ENCODE measurements at places on chromosomes 7 and 10.
A peak's percentile ranks its signal among the peaks of the same experiment; 100 is the strongest.

- DNase-seq: no peak
These were observed 90.4 kb downstream of the PDE1C start for GRCh38 chr7:31979690-31980330.

DNA sequence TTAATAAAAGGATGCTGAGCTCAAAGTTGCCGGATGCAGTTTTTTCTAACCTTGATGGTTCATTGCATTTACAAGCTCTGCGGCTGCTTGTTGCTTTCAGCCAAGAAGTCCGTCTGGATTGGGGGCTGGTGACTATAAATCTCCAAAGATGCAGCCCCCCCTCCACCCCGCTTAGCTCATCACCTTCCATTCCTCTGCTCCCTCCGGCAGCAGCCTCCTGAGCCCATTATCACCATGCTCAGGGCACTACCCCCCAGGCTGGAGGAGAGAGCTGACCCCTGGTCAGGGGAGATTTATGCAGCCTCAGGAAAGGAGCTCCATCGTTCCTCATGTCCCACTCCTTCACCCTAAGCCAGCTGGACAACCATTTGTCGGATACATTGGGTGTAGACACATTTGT is 55.3 kb upstream of the ZRANB1 start:
- DNase-seq: no peak

- peak; percentile 92 for DNase-seq
These were observed 44.5 kb downstream of the ICA1 start for GRCh38 chr7:8217200-8218068.

DNA sequence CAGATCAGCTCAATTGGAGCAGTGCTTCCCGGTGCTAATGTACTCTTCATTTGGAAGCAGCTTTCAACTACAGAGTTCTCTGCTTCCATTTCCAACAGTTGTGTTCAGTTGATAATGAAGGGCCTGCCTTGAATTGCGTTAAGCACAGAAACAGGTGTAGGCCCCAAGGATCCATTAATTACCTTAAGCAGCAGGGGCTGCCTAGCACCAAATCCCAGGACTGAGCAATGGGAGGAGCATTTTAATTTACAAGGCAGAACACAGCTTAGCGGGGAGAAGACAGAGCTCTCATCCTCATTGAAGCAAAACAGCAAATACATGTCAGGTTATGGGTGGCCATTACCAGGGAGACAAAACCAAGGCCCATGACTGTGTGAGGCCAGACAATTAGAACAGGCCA is 349.6 kb downstream of the TFEC start:
- no peak for DNase-seq

DNA sequence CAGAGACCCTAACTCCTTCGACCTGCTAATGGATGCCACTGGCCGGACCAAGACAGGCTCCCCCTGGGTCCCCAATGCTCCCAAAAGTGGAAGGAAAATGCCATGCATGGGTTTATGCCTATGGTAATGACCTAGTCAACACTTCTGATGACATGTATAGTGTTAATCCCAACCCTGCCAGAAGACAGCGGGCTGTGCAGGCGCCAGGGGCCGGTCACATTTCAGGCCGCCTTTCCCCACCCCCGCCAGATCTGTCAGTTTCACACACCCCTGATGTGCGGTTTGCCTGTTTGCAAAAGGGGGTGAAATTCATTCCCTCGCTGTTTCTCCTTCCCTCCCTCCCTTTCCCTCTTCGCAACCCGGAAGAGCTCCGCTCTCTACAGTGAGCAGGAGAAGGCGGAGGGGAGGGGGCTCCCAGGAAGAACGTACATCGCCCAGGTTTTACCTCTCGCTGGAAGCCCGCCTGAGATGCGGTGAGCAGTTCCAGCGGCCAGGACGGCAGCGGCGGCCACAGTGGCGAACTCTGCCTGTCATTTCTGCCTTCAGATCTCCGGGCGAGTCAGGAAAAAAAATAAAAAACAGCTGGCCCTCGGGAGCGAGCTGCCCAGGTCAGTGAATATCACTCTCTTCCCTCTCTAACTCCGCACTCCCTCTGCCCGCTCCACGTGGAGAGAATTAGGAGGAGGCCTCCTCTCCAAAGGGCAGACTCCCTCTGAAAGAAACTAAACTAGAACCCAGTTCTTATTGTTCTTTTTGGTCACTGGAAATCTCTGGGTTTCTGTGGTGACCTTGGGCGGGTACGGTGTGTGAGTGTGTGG is 9.4 kb upstream of the GATA3 start:
- no peak for DNase-seq

- DNase-seq: no peak
These were observed 196.7 kb upstream of the KLF14 start for GRCh38 chr7:130930681-130931080.

DNA sequence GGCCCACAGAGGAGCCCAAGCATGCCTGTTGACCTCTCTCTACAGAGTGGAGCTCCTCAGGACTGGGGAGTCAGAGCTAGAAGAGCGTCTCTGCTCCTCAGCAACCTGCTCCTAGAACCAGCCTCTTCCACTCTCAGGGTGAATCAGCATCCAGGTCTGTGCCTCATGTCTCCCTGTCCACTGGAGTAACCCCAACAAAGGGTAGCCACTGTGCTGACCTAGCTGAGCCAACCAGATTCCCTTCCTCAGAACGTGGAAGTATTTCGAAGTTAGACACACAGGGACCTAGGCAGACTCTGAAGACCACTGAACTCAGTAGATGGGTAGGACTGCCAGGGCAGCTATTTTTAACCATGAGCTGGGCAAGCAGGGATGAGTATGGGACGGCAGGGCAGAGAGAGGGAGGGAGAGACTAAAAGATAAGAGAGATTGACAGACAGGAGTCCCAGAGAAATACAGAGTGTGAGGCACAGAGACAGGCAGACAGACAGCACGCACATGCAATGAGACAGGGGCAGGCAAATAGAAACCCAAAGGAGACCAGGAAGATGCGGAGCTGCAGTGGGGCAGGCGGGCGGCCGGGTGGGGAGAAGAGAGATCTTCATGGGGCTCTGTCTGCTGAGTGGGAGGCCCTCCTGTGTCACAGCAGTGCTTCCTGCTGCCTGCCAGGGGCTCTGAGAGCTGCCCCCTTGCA is 56.7 kb downstream of the OSBPL3 start:
- no peak for DNase-seq

- no peak for DNase-seq
These were observed 2.5 kb upstream of the VGF start for GRCh38 chr7:101167645-101168411.

DNA sequence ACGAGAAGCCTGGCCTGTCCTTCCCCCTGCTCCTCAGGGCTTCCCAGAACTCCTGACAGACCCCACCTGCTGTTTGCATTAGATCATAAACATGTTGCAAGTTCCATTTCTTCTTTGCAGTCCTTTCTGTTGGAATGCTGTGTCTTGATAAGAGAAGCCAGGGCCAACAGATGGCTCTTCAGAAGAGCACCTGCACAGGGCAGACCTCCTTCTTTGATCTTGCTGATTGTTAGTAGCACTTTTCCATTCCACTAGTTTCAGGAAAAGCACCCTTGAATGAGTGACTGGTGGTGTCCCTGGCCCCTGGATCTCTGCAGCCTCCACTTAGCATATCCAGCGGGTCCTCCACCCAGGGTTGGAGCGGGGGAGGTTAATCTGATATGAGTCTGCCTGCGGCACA is 243.2 kb downstream of the GFRA1 start:
- no peak for DNase-seq

DNA sequence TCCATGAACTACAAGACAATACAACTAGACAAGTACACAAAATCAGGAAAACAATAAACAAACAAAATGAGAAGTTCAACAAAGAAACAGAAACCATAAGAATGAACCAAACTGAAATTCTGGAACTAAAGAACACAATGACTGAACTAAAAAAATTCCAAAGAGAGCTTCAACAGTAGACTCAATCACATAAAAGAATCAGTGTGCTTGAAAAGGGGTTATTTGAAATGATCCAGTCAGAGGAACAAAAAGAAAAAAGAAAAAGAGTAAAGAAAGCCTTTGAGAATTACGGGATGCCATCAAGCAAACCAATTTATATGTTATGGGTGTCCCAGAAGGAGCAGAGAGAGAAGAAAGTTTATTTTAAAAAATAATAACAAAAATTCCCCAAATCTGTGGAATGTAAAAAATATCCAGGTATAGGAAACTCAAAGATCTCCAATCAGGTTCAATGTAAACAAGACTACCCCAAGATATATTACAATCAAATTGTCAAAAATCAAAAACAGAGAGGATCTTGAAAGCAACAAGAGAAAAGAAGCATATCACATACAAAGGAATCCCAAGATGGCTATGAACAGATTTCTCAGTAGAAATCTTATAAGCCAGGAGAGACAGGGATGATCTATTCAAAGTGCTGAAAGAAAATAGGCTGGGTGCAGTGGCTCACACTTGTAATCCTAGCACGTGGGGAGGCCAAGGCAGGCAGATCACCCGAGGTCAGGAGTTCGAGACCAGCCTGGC is 18.7 kb downstream of the COG5 start:
- DNase-seq: no peak

GRCh38 chr10:58651040-58651439 is 138.4 kb downstream of the BICC1 start:
- DNase-seq: no peak

GRCh38 chr10:132140167-132140925 is 46.4 kb upstream of the DPYSL4 start:
- DNase-seq: no peak

DNA sequence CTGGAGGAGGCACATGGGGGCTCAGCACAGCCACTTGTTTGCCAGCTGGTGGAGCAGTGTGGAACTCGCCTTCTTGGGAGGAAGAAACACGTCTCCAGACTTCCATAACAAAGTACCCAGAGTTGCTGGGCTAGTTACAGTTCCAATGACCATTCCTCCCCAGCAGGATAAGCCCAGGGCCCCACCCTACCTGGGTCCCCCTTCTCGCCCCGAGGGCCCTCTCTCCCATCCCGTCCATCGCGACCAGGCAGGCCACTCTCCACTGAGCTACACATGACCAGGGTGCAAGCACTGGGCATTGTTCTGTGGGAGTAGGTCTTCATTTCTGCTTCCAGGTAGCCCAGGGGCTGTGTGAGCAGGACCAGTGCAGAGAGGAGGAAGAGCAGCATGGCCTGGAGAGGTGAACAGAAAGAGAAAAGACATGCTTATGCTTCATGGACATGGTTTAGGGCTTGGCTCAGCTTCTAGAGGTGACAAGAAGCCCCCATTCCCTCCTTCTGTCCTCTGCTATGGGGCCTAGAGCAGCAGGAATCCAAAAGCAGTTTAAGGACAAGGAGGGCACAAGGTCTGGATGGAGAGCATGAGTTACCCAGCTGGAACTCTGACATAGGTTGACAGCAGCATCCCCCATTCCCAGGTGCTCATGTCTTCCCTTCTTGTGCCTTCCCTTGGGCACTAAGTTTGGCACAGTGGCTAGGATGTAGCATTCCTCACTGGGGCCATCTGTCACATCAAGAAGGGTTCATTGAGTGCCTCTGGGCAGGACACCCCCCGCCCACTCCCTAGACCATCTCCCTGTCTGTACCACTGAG is 2.4 kb downstream of the SFTPD start:
- no peak for DNase-seq

- no peak for DNase-seq
These were observed 151.4 kb upstream of the PITRM1 start for GRCh38 chr10:3323865-3324498.

DNA sequence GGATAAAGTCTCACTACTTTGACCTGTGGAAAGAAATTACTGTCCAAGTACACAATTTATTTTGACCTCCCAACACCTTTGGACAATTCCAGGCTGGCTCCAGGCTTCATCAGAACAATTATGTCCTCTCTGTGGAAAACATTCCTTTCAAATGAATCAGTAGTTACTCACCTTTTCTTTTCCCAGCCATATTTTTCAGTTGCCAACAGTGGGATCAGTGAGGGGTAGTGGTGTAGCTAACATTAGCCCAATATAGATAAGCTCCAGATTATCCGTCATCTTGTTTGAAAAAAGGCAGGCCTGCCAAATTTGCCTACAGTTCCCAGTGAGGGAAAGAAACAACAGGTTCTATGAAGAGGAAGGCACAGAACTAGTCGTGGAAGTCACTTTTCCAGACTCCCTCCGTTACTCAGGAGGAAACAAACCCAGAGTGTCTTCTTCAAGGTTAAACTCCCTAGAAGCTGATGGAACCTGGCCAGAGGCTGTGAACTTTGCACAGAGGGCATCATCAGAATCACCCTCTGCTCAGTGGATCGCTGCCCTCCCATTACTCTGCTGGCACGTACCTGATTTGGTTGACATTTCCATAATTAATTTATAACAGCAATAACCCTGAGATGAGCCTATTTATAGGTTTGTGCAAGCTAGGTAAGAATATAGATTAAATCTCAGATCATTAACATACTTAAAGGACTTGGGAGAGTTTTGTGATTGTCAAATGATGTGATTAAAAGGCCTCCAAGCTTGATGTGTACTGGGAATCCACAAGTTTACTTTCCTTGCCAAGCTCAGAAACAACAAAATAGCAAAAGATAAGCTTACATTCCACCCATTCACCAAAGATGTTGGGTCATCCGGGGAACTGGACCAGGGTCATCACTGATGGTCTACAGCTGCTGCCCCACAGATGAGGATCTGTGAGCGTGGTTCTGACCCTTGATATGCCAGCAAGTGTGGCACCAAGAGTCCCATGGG is 654.6 kb upstream of the GALNT17 start:
- DNase-seq: no peak

DNA sequence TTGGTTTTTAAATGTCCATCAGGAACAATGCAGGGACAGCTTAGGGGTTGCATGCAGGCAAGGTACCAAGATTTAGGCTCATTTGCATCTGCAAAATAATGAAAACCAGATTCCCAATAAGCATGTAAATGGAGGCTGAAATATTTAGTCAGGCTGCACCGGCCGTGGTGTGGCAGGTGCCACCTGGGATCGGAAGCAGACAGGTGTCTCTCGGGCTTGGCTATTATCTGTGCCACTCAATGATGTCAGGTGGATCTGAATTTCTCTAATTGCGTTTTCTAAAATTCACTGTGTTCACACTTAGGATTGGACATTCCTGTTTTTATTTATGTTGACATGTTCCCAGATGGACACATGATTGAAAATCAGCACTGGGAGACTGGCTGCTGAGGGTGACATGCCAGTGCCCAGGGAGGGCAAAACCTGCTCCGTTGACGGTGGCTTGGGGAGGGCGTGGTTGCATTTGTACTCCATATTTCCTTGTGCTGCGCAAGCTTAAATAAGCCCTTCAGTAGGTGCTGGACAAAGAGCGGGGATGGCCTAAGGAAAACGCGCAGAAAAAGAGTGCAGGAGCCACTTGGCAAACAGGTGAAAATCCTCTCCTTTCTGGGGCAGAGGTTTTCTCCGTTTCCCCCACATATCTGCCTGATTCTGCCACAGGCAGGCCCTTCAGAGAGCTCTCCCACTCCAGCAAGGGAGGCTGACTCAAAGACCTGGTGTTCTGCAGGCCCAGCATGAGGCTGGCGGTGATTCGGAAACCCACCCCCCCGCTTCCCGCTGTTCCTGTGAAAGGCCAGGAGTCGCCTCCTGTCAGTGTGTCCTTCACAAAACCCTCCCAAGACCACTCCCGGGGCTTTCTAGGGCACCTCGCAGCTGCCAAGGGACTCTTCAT is 142.5 kb downstream of the WDR37 start:
- DNase-seq: no peak

DNA sequence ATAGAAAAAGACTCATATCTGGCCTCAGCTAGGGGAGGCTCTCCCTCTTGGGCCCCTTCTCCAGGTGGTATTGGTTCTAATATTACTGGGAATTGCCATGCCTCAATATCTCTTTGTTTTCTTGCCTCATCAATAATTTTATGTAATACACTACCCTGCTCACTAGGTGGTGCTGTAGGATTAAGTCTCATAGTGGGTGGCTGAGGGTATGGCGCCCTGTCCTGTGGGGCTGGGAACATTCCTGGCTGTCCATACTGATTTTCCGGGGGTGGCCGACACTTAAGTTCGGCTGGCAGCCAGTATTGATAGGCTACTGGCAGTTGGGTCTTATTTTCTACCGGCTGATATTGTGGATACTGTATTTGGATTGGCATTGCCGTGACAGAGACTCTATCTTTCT is 9.0 kb upstream of the TAS2R3 start:
- peak; percentile 66 for DNase-seq
